ENCODE measurements at places on chromosomes 1 and 21. TPM values are rescaled to one million over a fixed set of nuclear protein-coding genes. Genes with fewer than 3 reads are reported as not detected.

DNA sequence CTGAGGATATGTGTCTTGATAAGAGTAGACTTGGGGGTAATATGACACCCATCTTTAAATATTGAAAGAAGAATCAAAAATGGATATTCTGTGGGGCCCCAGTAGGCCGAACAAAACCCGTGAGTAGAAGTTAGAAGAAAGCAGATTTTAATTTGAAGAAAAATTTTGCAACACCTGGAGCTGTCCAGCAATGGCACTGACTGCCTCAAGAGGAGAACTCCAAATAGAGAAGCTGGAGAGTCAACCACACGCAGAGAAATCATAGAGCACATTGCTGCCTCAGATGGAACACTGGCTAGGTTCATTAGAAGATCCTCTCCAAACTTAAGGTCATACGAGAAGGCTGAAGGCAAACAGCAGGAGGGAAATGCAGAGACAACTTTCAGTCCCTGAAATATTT, 6.8 kb downstream of the NHLH1 start:
- no peak overlapping the region for H3K27ac ChIP-seq
- H3K36me3 ChIP-seq = no peaks in the 10 kb centered on the region
- no peak overlapping the region for H3K4me3 ChIP-seq
- DNase-seq = peak; percentile 11
- no peaks in the 10 kb centered on the region for H3K4me1 ChIP-seq

The LCK gene
- total RNA-seq = not detected

The ANGPTL1 gene
- not detected for total RNA-seq

The IL22RA1 gene
- total RNA-seq = not detected

DNA sequence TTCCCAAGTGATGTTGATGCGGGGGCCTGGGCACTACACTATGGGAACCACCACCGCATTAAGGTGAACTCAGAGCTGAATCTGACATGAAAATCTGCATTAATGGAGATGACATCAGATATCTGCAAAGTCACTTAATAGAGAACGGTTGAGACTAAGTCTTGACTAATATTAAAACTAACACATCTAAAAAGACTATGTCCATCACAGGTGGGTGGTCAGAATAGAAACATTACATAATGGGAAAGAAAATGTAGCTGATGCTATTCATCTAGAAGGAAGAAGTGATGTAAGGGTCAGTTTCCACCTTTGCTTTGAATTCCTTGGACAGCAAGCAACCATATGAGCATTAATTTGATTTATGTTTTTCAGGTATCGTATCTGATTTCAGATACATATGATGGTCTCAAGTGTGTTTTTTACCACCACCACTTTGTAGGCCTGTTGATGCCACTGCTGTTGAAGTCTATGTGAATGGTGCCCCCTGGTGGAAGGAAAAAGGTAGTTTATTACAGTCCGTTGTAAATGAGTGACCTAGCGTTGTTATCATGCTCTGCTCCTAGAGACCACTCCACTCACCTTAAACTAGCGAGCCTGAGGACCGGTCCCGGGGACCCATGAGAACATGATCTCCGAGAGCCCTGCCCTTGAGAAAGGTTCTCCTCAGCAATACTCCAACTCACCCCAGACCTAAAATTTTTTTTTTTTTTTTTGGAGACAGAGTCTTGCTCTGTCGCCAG, 73.5 kb downstream of the BACH1 start:
- peak; percentile 84 for DNase-seq
- H3K36me3 ChIP-seq = peaks cover 5% of the 10 kb centered on the region
- no peak overlapping the region for H3K4me3 ChIP-seq
- peaks cover 2% of the 10 kb centered on the region for H3K4me1 ChIP-seq
- no peak overlapping the region for H3K27ac ChIP-seq

GRCh38 chr1:32684167-32684811, 18.3 kb downstream of the SYNC start:
- H3K4me3 ChIP-seq = no peak overlapping the region
- H3K36me3 ChIP-seq = peaks cover 28% of the 10 kb centered on the region
- H3K27ac ChIP-seq = peak overlapping the region; percentile 73
- no peaks in the 10 kb centered on the region for H3K27me3 ChIP-seq
- peaks cover 11% of the 10 kb centered on the region for H3K4me1 ChIP-seq
- DNase-seq = peak; percentile 74

The MAP7D1 gene
- 30.8 TPM for total RNA-seq

GRCh38 chr1:94130851-94131595, 10.1 kb upstream of the ABCA4 start:
- H3K4me1 ChIP-seq = peaks cover 5% of the 10 kb centered on the region
- H3K36me3 ChIP-seq = no peaks in the 10 kb centered on the region
- peak; percentile 52 for DNase-seq
- H3K27ac ChIP-seq = no peak overlapping the region
- H3K27me3 ChIP-seq = no peaks in the 10 kb centered on the region
- no peak overlapping the region for H3K4me3 ChIP-seq

The OR10Z1 gene
- not detected for total RNA-seq

DNA sequence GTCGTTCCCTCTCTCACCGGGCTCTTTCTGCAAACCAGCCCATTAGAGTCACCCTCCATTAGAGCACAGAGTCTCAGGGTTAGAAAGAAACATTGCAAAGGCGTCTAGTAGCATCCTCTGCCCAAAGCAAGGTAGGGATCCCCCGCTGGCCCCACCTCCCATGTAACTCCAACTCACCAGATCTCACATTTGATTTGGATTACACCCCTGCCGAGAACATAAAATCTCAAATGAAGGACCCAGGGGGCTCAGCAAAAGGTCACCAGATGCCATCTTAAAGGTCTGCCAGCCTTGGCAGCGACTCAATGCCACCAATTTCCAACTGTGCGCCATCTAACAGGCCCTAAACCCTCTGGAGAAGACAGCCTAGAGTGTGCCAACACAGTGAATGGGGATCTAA, 14.1 kb downstream of the C1orf87 start:
- DNase-seq = no peak
- H3K36me3 ChIP-seq = no peaks in the 10 kb centered on the region
- no peak overlapping the region for H3K27ac ChIP-seq

GRCh38 chr1:3541936-3542335, 69.4 kb downstream of the MEGF6 start:
- H3K4me3 ChIP-seq = no peak overlapping the region
- no peaks in the 10 kb centered on the region for H3K27me3 ChIP-seq
- no peaks in the 10 kb centered on the region for H3K36me3 ChIP-seq
- no peak for DNase-seq
- peaks cover 30% of the 10 kb centered on the region for H3K4me1 ChIP-seq

GRCh38 chr21:34945288-34945687, 103.8 kb downstream of the RUNX1 start:
- H3K27me3 ChIP-seq = no peaks in the 10 kb centered on the region
- H3K4me1 ChIP-seq = peaks cover 10% of the 10 kb centered on the region
- H3K4me3 ChIP-seq = no peak overlapping the region
- no peak for DNase-seq

- no peaks in the 10 kb centered on the region for H3K27me3 ChIP-seq
- no peaks in the 10 kb centered on the region for H3K4me1 ChIP-seq
- DNase-seq = peak; percentile 20
- peaks cover 25% of the 10 kb centered on the region for H3K36me3 ChIP-seq
- peak overlapping the region; percentile 73 for H3K27ac ChIP-seq
- peak overlapping the region; percentile 53 for H3K4me3 ChIP-seq
These were observed 1.3 kb downstream of the USF1 start for GRCh38 chr1:161044535-161044907.

GRCh38 chr21:26194326-26194725, 23.8 kb upstream of the APP start:
- H3K27me3 ChIP-seq = no peaks in the 10 kb centered on the region
- H3K36me3 ChIP-seq = no peaks in the 10 kb centered on the region
- no peak for DNase-seq
- H3K27ac ChIP-seq = no peak overlapping the region

DNA sequence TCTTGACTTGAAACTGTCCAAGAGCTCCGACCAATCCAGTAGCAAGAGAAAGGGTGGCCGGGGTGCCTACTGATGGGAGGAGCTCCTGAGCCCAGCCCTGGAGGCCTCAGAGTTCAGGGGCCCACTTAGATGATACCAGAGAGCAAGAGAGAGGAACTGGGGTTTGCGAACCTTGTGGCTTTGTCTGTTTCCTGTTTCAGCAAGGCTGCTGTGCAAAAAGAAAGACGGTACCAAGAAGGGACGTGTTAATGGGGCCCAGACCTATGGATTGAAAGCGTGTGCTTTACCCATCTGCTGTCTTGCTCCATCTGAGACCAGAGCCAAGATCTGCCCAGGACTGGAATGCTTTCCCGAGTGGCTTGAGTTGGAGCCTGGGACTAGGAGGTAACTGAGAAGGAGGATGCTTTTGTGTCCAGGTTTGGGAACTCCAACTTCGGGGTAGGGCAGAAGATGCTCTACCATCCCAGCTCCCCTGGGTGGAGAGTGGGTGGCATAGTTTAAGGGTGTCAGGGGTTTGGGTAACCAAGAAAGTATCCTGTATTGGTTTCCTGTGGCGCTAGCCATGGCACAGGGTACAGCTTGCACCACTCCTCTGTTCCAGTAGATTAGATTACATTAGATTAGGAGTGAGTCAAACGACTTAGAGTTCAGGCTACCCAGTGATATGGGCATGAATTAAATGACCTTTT, at the start of gene TRAF3IP3:
TRAF3IP3 (plus strand) TSS at position 128 of the 689 bp plus-strand sequence. CDS start 3,987 bp downstream, outside the sequence.
- no peaks in the 10 kb centered on the region for H3K4me1 ChIP-seq
- H3K36me3 ChIP-seq = no peaks in the 10 kb centered on the region
- no peak within 1 kb of the TSS for H3K27ac ChIP-seq
- DNase-seq = no peak

GRCh38 chr1:237851210-237851845, 39.4 kb downstream of the ZP4 start:
- no peaks in the 10 kb centered on the region for H3K36me3 ChIP-seq
- H3K27me3 ChIP-seq = no peaks in the 10 kb centered on the region
- no peaks in the 10 kb centered on the region for H3K4me1 ChIP-seq
- no peak overlapping the region for H3K4me3 ChIP-seq
- no peak overlapping the region for H3K27ac ChIP-seq

The IL20 gene
- total RNA-seq = not detected

DNA sequence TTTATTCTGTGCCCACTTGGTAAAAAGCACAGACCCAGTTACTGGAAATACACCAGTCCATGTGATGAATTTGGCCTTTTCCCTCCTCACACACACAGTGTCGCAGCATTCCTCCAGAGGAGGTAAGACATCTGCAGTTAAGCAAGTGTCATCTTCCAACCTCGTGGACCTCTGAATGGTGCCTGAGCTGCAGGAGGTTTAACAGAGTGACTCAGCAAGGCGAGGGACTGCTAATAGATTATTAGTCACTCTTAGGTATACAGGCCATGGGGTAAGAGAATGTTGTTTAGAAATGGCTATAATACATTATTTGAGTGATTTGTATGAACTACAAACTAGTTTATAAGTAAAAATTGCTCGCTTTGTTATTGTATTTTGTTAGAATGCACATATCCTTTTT, 8.6 kb upstream of the LRRC8B start:
- peak; percentile 75 for DNase-seq
- H3K27ac ChIP-seq = no peak overlapping the region
- H3K4me3 ChIP-seq = no peak overlapping the region

DNA sequence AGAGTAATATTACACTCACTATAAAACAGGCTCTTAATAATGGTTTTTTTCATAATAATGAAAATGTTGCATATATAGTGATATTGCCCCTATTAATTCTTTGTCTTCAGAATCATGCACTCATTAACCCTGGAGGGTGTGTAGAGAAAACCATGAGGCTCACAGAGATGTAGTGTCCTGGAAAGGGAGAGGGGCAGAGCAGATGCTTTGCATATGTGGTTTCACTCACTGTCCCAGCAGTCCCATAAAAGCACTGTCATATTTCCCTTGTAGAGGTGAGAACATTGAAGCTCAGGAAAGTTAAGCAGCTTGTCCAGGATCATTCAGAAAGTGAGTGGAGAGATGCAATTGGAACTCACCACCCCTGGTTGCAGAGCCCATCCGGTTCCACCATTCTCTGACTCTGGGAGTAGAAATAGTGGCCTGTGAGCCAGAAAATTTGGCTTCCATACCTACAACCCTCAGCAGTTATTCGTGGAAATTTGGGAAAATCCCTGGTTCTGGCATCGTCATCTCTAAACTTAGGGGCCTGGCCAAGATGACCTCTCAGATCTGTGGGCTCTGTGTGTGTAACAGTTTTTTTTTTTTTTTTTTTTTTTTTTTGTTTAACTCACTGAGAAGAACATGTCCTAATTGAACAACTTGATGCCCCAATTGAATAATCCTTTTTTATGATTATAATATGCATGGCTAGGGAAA, 86.4 kb downstream of the RGL1 start:
- H3K27me3 ChIP-seq = no peaks in the 10 kb centered on the region
- no peak for DNase-seq
- no peak overlapping the region for H3K27ac ChIP-seq
- H3K36me3 ChIP-seq = peaks cover 2% of the 10 kb centered on the region

- H3K4me1 ChIP-seq = peaks cover 2% of the 10 kb centered on the region
- H3K36me3 ChIP-seq = no peaks in the 10 kb centered on the region
- no peaks in the 10 kb centered on the region for H3K27me3 ChIP-seq
- H3K4me3 ChIP-seq = no peak overlapping the region
- H3K27ac ChIP-seq = no peak overlapping the region
These were observed 79.3 kb downstream of the MAP3K7CL start for GRCh38 chr21:29209696-29210095.

The ADAMTSL4 gene
- total RNA-seq = 0.56 TPM

DNA sequence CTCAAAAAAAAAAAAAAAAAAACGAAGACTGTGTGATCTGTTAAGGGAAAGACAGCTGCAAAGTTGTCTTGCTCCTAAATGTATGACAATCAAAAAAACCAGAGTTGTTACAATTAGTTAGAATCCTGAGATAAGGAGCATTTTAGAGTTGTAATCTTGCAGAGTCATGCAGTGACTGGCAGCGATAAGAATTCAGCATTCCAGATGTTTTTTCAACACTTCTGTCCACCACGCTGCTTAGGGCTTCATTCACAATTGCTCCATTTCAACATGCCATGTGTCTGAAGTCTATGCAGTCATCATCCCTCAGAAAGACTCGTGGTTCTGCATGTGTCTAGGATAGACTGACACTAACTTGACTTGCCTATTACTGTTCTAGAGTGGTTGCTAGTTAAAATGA, 102.4 kb upstream of the BACE2 start:
- no peaks in the 10 kb centered on the region for H3K36me3 ChIP-seq
- no peaks in the 10 kb centered on the region for H3K4me1 ChIP-seq
- no peak overlapping the region for H3K4me3 ChIP-seq
- H3K27ac ChIP-seq = no peak overlapping the region

The DCST1 gene
- not detected for total RNA-seq

GRCh38 chr1:219563568-219563967, 49.3 kb downstream of the ZC3H11B start:
- H3K27me3 ChIP-seq = no peaks in the 10 kb centered on the region
- H3K36me3 ChIP-seq = no peaks in the 10 kb centered on the region
- H3K4me3 ChIP-seq = no peak overlapping the region
- no peaks in the 10 kb centered on the region for H3K4me1 ChIP-seq

- no peaks in the 10 kb centered on the region for H3K4me1 ChIP-seq
- peaks cover 7% of the 10 kb centered on the region for H3K27me3 ChIP-seq
- H3K4me3 ChIP-seq = no peak overlapping the region
These were observed 20.8 kb upstream of the LAPTM5 start for GRCh38 chr1:30778154-30778978.

GRCh38 chr1:240338837-240339236, 247.2 kb downstream of the FMN2 start:
- H3K36me3 ChIP-seq = no peaks in the 10 kb centered on the region
- no peak for DNase-seq
- H3K27ac ChIP-seq = no peak overlapping the region
- H3K4me3 ChIP-seq = no peak overlapping the region
- no peaks in the 10 kb centered on the region for H3K27me3 ChIP-seq

The DYNLT5 gene
- total RNA-seq = 0.18 TPM

Data from IMR-90 (cell line).